ENCODE measurements at places on chromosomes 1 and 21.

DNA sequence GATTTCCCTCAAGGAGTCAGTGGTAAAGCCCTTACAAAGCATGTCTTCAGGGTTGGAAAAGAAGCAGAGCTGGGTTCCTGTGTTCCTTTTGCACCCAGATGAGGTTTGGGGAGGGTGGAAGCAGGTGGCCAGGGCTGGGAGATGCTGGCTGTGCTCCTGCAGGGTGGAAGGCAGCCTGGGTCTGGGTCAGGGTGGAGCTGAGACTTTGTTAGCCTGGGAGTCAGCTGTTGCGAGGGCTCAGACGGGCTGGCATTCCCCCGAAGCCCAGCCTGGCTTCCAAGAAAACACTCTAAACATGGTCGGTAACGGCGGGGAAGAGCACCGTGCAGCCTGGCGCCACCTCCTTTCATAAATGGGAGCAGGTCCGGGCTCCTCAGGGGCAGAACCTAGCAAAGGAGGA, 43.7 kb upstream of the EPS8L3 start:
- no peak for DNase-seq

DNA sequence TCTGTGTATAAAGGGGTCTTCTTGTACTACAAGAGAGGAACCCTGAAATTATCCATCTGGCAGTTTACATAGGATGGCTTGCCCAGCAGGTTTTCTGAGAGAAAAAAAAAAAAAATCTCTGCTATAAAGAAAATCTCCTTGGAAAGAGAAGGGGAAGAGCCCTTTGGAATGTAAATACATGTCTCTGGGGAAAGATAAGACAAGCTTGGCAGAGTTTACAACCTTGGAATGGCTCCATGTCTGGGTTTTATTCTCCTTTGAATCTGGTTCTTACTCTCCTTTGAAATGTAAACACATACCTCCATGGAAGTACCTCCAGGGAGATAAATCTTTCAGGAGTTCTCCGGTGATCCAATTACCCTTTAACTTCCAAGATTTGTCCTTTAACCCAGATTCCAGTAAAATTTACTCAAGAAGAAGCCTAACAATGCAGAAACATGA, 45.1 kb upstream of the DNAH14 start:
- DNase-seq, result no peak

GRCh38 chr1:223341121-223341520, 22.9 kb downstream of the SUSD4 start:
- no peak for DNase-seq

- DNase-seq, result no peak
These were observed 43.5 kb downstream of the DPYD start for GRCh38 chr1:97877307-97877706.

- DNase-seq, result no peak
These were observed 165.9 kb upstream of the CACNA1E start for GRCh38 chr1:181317261-181317930.

DNA sequence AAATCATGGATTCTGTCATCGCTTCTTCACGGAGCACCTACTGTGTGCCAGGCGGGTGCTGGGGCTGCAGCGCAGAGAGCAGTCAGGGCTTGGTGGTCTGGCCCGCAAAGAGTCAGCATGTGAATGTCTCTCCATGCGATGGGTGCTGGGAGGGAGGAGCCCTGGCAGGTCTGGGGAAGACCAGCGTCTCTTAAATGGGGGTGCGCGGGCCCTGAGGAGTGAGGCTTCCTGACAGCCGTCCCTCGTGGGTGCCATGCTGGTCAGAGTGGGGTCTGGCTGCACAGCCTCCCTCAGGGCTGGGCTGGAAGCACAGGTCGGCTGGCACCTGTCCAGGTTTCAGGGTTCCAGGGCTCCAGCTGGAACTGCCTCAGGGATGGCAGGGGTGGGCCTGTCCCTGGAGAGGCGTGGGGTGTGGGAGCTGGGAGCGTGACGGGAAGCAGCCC, 18.5 kb downstream of the TP73 start:
- no peak for DNase-seq

DNA sequence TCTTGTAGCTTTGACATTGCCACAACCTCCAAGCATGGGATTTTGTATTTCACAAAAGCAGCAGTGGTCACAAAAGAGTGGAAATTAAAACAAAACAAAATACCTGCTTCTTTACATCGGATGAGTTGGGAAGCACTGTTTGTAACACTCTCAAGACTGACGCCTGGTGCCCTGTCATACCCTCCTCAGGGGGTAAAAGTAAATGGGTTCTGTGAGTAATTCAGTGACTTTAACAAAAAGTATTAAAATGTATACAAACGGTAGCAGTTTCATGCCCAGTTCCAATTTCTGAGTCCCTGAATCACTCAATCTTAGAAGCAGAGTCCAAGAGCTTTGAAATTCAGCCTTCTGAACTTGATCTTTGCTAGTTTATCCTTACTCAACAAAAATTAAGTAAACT, 152.5 kb downstream of the TIAM1 start:
- DNase-seq, result no peak

GRCh38 chr1:208201229-208201628, 43.0 kb downstream of the PLXNA2 start:
- no peak for DNase-seq

GRCh38 chr1:71577451-71578131, 496.8 kb upstream of the ZRANB2 start:
- no peak for DNase-seq

DNA sequence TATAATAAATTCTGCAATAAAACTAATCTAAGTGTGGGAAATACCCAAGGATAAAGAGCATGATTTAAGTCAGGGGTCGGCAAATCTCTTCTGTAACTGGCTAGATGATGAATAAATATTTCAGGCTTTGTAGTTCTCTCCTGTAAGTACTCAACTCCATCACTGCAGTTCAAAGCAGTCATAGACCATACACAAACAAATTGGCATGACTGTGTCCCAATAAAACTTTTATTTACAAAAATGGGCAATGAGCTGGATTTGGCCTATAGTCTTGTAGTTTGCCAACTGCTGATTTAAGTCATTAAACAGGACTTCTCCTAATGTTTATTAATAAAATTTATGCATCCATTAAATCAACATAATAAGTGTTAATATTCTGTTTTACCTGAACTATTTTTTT, 49.4 kb downstream of the EDEM3 start:
- no peak for DNase-seq

DNA sequence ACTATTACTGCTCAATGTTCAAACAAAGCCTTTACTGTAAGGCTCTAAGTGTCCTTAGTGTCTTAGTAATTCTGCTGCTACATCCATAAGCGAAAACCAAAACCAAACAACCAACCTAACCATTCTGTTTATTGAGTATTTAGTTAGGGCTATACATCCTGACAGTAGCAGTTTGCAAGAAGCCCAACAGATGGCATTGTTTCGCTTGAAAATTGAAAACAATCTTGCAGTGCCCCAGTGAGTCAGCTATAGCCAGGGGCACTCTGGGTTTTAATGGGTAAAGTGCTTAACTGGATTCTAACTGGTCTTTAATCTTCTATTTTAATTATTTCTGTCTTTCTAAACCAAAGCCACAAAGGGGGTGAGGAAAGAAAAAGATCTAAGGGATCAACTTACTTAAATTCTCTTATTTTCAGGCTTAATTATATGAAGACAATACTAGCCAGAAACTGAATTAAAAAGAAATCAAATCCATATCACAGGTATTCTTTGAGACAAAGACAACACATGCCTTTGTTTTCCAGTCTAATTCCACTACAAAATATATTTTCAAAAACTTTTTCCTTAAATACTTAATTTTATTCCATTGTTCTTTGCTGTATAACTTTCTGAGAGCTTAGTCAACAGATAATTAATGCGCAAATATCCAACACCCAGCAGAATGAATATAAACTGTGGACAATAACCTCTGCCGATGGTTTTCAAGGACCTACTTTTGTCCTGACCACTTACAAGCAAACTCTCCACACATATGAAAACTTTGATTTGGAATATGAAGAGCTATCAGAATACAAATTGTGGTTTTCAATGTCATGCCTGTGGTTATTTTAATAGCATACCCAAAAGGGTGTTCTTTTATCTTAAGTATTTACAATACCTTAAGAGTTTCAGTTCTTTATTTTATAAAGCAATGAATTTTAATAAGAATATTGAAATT, 15.2 kb downstream of the POGZ start:
- DNase-seq, result peak; percentile 85

DNA sequence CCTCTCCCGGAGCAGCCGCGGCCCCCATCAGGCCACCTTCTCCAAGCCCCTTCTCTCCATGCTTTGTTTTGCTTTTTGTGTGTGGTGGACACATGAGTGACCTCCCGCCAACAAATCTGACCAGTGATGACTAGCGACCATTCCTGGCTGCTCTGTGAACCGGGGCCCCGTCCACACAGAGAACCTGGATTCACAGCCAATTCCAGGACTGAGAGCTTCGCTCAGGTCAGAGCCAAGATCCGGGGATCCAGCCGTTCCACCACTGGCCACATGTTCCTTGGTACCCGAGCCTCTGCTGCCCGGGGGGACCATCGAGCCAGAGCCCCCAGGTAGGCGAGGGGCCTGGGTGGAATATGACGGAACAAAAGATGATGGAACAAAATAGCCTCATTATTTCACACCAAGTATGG, 46.7 kb upstream of the COL18A1 start:
- DNase-seq, result no peak

All from iPS-NIHi11 (cell line).